ENCODE measurements at places on chromosomes 7 and 10.

DNA sequence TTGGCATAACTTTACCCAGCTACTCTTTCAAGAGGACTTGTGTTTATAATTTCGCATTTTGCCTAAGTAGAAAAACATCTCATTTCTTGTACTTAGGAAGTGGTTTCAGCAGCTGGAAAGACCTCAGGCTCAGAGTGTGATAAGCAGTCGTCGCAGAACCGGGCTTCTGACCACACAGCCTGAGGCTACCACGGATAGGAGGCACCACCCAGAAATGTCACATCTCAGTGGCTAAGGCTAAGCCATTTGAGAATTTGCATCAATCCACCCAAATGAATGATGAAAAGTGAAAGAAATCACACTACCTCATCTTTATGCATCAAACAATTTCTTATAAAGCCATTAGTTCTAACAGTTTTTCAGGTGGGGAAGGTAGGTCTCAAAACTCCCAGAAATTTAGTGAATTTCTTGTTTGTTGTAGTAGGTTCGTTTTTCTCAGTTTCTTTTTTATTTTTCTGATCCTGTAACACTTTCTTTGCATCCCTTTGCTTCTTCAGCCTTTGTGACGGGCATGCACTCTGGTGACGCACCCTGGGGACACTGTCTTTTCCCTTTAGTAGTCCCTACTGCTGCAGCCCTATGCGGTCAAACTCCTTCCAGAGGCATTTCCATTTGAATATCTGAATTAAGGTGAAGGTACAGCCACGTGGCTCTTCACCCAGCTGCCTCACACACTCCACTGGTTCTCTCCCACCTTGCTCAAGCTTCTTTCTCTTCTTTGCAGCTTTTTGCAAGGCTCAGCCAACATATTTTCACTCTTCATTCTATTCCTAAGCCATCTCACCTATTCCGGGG lies 68.5 kb downstream of the MAP3K8 start:
- DNase-seq: no peak

DNA sequence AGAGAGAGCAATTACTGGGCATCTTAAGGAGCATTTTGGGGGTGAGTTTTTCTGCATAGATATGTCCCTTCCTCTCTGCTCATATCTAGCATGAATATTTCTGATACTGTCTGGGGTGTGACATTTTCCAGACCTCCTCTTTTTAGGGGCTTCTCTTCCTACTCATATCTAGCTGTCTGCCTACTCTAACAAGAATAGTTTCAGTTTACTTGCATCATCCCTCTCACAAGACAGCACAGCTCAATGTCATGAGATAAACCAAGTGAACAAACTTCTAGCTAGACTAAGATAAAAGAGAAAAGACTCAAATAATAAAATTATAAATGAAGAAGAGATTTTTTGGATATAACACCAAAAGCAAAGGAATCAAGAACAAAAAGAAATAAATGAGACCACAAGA lies 419.5 kb upstream of the SORCS1 start:
- DNase-seq: no peak

DNA sequence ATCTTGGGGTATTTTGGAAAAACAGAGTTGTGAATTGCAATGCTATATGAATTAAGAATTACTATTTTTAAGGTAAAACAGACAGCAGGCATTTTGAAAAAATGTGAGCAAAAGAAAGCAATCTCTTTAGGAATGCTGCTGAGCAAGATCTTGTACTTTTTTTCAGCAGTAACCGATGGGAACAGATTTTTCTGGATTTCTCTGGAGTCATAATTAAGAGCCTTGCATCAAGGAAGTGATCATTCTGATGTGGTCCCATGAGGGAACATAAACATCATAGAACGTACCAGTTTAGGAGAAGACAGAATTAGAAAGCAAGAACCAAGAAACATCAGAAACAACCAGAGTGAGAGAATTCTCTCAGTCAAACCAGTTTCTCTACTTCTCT lies 157.0 kb upstream of the AGR3 start:
- no peak for DNase-seq

- DNase-seq: no peak
Measured at GRCh38 chr10:75976681-75977080, 545.3 kb downstream of the LRMDA start.

- no peak for DNase-seq
Measured at GRCh38 chr7:158609313-158609974, 21.8 kb upstream of the PTPRN2 start.

- DNase-seq: no peak
Measured at GRCh38 chr7:90961037-90961725, 303.1 kb upstream of the FZD1 start.

DNA sequence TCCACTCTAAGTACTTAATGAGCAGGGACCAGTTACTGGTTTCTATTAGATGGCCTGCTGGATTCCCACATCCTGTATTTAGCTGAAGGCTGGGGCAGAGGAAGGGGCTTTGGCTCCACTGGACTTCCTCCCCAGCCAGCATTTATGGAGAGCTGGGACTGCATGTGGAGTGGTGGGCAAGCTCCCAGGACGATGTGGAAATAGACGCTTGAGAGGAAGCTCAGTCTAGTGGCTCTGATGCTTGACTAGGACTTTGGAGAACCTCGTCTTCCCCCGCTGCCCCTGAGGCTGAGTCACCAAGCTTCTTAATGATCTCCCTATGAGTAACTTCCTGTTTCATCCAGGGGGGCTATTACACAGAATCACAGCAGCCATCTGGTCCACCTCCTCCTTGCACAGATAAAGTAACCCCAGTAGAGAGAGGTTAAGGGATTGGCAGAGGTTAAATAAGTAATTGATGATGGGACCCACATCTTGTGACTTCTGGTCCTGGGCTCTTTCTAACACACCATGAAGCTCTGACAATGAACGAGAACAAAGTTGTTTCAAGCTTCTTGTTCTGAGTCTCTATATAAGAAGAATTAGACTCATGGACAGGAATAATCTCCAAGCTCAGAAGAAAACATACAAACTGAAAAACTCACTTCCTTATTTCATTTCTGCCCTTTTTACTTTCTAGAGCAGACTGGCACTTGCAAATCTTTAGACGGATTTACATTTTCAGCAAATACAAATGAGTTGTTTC lies 126.2 kb downstream of the PRPF18 start:
- no peak for DNase-seq

DNA sequence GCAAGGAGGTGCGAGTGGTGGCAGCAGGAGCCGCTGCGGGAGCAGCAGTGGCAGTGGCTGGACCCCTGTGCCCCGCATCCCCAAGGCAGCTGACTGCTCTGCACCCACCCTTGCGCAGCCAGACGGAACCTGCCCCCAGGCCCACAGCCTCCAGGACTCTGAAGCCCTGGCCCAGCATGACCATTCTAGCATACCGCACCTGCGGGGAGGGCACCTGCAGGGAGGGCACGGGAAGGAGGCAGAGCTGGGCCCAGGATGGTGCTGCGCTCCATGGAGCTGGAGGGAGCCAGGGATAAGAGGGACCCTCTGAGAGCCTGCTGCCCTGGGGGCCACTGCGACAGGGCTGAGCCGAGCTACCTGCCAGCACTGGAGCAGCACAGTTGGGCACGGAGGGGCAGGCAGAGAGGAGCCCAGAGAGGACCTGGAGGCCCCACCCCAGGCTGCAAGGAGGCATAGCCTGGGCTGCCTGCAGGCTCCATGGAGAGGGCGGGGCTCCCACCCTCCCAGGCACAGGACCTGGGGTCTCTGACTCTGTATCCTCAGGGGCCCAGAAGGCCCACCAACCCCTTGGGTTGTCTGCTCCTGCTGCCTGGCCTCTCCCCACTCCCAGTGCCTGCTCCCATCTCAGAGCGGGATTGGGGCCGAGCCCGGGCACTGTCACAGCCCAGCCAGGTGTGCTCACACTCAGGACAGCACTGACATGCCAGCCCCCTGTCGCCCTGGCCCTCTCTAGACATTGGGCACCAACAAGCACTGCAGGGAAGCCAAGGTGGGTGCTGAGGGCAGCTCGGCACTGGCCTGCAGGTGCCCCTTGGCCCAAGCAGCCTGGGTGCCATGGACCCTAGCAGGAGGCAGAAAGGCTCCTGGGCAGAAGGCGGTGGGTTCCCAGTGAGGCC lies 87.6 kb downstream of the HTR7 start:
- no peak for DNase-seq

DNA sequence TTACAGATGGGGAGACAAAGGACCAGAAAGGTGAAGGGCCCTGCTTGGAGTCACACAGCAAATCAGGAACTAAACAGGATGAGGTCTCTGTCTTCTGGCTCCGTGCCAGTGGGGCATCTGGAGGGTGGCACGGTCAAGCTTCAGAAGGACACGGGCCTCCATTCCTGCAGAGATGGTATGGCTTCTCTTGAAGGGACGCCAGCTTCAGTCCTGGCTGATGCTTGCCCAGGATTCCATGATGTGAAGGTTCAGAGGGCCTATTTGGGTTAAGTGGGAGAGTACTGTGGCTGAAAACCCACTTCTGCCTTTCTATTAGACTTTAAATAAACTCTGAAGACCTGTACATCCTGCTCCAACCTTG lies 6.1 kb downstream of the RAMP3 start:
- no peak for DNase-seq

- no peak for DNase-seq
Measured at GRCh38 chr7:89385411-89385810, 589.9 kb upstream of the TEX47 start.

GRCh38 chr10:82319562-82319961 lies 444.6 kb downstream of the NRG3 start:
- DNase-seq: no peak

DNA sequence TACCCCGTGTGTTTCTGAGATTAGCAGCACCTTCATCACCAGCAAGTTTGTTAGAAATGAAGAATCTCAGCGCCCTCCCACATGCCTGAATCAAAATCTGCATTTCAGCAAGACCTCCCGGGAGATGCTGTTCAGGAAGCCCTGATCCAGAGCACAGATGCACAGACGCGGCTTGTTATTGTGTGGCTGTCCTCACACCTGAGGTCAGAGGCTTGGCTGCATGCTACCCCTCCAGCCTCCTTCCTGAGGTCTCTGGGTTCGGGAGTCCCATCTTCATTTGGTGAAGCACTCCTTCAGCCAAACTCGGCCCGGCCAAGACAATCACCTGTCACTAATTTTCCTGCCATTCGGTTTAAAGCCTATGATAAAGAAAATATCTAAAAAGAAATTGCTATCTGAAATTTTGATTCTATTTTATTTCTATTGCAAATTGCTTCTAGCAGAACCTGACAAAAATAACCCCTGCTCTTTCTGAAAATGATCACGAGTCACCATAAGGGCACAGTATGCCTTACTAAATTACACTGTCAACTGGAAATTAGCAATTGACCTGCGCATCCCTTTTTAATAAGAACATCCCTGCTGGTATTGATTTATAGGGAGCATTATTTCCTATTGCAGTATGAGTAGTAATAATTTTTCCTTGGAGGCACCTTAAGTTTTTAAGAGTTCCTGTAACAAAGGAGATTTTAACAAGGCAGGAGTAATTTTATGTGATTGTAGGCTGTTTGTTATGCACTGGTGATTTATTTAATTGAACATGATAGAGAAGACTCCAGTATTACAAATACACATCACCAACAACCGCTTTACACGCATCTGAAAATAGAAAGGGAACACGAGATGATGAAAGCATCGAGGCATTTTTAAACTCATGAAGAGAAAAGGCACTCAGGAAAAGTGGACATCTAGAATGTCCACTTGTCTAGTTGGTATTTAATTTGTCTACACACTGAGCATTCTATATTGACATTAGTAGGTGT lies 49.5 kb downstream of the VSTM2A start:
- DNase-seq: no peak

DNA sequence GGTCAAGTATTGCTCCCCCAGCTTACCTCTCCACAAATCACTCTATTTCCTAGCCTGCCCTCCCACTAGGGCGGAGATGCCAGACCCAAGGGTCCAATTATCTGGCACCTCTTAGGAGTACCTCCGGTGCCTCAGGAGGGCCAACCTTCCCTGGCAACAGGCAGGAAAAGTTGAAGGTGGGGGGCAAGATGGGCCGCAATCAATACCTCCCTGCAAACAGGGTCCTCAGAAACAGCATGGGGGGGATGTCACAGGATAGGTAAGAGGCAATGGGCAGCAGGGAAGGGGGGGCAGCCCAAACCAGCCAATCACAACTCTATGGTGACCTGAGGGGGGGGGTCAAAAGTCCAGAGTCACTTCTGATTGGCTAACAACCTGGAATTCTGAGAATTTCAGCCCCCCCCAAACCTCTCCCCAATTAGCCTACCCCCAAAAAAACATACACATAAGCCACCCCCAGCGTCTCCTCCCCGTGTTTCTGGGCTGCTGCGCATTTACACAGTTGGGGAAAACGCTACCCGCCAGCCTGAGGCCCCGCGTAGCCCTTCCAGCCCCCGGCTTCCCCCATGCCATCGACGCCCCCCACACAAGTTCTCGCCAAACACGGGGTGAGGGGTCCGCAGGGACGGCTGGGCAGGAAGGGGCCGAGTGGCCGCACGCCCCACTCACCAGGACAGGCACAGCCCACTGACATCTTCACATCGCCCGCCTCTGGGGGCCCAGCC lies 589 bp downstream of the LDB1 start:
- DNase-seq: no peak

GRCh38 chr7:95430864-95431263 lies 4.0 kb downstream of the PON2 start:
- DNase-seq: no peak

GRCh38 chr10:93456480-93456879 lies 25.7 kb downstream of the MYOF start:
- no peak for DNase-seq

GRCh38 chr7:47601881-47602249 lies 20.0 kb upstream of the TNS3 start:
- no peak for DNase-seq

DNA sequence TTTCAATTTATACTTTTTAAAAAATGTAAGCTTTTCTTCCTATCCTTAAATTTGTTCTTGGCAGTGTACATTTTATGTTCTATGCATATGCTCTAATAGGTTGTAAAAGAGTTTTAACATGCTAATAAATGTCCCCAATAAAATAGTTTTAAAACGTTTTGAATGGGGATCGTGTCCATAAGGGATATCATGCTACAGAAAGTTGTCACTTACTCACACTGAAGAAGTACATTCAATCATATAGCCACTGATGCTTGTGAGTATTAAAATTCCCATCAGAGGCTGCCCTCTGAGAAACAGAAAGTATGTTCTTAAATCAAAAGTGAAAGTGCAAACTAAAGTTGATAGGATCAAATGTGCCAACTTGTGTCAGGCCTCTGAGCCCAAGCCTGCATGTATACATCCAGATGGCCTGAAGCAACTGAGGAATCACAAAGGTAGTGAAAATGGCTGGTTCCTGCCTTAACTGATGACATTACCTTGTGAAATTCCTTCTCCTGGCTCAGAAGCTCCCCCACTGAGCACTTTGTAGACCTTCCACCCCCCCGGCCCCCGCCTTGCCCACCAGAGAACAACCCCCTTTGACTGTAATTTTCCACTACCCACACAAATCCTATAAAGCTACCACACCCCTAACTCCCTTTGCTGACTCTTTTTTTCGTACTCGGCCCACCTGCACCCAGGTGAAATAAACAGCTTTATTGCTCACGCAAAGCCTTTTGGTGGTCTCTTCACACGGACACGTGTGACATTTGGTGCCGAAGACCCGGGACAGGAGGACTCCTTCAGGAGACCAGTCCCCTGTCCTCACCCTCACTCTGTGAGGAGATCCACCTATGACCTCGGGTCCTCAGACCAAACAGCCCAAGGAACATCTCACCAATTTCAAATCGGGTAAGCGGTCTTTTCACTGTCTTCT lies 877 bp upstream of the NOD1 start:
- no peak for DNase-seq

All from iPS DF 19.7 (cell line).